ENCODE measurements at places on chromosomes 6 and 20.
A peak's percentile ranks its signal among the peaks of the same experiment; 100 is the strongest.

DNA sequence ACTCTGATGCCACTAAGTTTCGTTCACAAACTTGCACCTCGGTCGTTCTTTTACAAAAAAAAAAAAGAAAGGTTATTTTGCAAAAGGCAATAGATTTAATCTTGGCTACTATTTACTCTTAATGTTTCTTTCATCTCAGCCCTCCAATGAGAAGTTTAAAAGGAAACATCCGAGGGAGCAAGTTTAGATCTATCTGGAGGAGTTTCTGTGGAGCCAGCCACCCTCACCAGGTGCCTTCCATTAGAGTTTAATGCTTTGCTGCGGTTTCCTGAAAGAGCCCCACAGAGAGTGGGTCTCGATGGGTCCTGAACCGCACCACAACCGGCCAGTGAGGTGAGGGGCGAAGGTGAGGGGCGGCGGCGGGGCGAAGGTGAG, 632 bp downstream of the PRKN start:
- no peak for DNase-seq

- no peak for DNase-seq
These were observed 192.3 kb downstream of the UTRN start for GRCh38 chr6:144477396-144477795.

GRCh38 chr6:79313254-79313653, 78.8 kb upstream of the HMGN3 start:
- no peak for DNase-seq

GRCh38 chr20:23193801-23194384, 107.8 kb upstream of the CD93 start:
- DNase-seq, result no peak

DNA sequence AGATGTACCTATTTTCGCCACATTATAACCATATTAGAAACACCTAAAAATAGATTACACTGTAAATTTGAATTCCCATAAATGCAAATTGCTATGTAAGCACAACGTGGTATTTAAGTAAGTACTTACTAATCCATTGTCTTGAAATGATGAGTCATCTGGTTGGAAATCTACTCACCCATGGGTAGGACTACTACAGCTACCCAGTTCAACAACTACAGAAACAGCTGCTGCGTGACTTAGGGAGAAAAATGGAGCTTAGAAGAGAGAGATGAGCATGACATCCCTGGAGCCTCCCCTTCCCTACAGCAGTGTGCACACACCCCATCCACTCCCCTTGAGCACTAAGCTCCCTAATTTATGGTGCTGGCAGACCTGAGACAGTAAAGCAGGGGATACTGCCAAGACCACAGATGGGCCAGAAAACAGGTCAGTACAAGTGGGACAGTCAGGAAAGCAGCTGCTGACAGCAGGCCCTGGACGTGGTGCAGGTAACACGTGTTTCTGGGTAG, 26.9 kb downstream of the RRAGD start:
- DNase-seq, result no peak

GRCh38 chr6:36735110-36736071, 37.8 kb downstream of the RAB44 start:
- peak; percentile 93 for DNase-seq

DNA sequence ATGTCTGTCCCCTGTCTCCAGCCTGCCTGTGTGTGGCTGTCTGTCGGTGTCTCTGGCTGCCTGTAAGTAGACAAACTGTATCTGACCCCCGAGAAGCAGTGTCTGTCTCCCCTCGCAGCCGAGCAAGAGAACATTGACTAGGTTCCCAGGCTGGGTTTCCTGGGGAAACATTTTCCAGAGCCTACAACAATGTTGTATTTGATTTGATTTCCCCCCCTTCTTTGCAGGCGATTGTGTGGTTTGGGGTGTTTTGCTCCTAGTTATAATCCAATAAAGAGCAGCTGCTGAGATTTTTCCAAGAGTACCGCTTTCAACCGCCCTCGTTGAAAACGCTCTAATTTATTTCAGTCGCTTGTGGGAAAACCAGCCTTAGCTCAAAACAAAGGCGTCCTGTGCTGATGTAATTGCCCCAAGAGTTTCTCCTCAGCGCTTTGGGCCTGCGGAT, 92.6 kb downstream of the CDC5L start:
- no peak for DNase-seq

DNA sequence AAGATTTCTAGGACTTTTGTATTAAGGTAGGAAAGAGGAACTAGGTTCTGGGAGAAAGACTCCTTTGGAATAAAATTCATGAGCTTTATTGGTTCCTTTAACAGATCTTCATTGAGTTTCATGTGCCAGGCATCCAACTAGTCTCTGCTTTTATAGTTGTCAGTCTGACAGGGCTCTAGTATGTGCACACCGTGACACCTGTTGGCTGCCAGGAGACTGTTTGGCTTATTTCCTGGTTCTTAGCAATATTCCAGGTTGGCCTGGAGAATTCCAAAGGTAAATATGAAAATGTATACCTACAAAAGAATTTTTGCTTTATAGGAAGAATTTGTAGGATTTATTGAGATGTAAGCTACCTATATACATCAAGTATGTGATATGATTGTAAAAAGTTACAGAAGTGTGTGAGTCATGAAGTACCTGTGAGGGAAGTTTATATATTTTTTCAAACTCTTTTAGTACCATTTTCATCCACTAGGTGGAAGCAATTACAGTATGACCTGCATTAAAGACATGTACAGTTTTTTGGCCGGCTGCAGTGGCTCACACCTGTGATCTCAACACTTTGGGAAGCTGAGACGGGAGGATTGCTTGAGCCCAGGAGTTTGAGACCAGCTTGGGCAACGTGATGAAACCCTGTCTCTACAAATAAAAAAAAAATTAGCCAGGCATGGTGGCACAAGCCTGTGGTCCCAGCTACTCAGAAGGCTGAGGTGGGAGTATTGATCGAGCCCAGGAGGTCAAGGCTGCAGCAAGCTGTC, 35.2 kb downstream of the NDUFAF5 start:
- DNase-seq, result no peak

DNA sequence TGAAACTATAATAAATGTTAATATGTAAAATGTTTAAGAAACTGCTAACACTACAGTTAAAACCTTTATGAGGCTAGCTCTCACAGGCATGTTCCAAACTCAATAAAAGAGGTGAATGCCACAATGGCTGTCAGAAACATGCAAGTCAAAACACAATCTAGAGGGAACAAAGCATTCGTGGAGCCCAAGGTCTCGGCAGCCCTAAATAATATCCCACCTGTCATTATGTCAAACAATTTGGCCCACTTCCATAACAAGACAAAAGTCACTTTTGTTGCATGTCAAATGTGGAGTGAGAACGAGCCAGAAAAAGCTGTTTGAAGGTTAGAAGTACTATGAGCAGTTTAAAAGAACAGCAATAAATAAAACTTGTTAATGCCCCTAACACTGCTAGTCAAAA, 181.9 kb downstream of the GMDS start:
- DNase-seq, result no peak

- DNase-seq, result no peak
These were observed 25.0 kb downstream of the HEBP2 start for GRCh38 chr6:138428944-138429598.

DNA sequence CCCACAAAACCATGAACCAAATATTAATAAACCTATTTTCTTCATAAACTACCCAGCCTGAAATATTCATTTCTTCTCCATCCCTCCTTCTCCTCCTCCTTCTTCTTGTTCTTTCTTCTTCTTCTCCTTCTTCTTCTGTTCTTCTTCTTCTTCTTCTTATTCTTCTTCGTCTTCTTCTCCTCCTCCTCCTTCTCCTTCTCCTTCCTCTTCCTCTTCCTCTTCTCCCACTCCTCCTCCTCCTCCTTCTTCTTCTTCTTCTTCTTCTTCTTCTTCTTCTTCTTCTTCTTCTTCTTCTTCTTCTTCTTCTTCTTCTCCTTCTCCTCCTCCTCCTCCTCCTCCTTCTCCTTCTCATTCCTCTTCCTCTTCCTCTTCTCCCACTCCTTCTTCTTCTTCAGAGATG, 5.0 kb upstream of the TMEM74B start:
- no peak for DNase-seq

DNA sequence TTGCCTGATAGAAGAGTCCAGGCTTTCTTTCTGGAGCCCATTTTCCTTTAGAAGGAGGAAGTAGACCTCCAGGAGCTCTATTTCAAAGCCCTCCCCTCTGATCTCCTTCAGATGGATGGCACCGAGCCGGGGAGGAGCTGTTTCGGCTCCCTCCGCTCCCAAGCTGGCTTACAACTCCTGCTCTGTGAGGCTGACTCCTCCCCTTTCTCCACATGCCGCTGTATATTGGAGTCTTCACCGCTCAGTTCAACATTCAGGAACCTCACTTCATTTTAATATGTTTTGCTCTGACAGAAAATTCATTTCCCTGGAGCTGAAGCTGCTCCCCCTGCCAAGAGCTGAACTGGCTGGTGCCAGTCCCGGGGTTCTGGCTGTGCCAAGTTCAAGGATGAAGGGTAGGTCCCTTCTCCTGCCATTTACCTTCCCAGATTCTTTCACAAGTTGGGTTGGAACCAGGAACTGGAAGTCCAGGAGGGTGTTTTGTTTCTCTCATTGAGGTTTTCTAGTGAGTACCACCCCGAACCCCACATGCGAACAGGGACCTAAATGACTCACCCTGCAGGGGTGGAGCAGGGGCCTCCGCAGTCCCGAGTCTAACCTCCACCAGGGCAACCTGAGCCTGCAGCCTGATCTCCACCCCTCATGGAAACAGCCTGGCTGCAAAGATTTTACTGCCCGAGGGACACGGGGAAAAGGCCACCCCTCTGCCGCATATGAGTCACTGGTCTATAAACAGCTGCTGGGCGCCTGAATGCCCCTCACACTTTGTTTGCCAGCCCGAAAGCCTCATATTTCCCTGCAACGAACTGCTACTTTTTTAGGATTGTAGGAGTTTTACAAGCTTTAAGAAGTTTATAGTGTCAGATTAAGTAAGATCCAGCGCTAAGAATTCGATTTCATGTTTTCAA, 68.6 kb upstream of the FOXA2 start:
- DNase-seq, result no peak

- DNase-seq, result no peak
These were observed 14.3 kb downstream of the B4GALT5 start for GRCh38 chr20:49699200-49699992.

- peak; percentile 82 for DNase-seq
These were observed 70.2 kb upstream of the TBC1D7 start for GRCh38 chr6:13398421-13398994.

DNA sequence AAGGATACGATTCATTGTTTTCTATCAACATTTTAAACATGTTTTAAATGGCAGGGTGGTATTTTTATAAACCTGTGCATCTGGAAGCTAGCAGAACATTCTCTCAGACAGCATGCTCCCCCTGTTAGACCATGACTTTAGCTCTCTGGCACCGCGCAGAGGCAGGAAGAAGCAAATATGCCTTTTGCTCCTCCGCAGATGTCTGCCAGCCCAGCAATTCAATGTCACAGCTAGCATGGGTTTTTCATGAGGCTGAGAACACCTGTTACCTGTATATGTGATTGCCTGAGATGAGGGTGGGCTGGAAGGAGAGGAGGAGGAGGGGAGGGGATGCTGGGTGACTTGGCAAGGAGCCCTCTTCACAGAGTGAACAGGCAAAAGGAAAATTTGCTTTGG, 6.7 kb downstream of the MTCH1 start:
- no peak for DNase-seq

GRCh38 chr6:10429638-10430427, 15.0 kb upstream of the TFAP2A start:
- DNase-seq, result no peak

DNA sequence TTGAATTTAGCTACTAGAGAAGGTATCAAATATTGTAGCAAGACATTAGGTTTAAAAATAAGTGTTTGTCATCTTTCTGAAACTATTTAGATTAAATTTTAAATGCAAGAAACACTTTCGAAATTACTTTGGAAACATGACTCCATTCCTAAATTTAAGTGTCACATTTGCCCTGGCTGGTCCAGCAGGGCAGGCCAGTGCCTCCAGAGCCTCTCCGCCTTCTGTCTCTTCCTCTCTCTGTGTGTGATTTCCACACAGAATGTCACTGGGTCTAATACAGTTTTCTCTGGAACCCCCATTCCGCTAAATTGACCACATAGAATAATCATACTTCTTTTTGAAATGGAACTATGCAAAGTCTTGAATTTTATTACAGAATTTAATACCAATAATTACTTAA, 111.5 kb downstream of the SOBP start:
- DNase-seq, result no peak

GRCh38 chr20:16945619-16946018, 197.5 kb downstream of the OTOR start:
- no peak for DNase-seq

DNA sequence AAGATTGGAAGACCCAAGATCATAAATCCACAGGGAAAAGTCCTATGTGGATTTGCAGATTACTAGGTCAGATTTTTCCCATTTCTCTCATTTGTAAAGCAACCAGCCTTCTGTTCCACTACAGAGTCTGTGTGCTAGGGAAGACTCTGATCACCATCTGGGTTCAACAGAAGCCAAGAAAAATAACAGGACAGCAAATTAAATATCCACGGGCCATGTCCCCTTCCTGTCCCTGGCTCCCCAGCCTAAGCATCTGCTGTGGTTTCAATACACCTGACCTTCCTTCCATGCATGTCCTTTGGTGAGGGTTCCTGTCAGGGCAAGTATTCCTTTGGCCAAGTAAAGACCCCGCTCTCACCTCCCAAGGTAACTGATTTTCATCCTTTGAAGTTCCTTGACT, 558.8 kb downstream of the KIF16B start:
- DNase-seq, result no peak

- no peak for DNase-seq
These were observed 1.4 kb downstream of the TFEB start for GRCh38 chr6:41733707-41734665.

DNA sequence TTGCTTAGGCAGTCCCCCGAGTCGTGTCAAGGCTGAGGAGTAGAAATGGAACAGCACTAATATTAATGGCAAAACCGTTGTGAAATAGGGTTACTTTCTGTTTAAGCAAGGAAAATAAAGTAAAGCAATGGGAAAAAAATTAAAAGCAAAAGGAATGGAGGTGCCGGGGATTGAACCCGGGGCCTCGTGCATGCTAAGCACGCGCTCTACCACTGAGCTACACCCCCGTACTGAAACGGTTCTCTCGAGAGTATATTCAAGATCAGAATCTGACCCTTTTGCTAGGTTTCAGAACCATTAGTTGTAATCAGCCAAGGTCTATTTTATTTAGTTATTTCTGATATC, 85.5 kb downstream of the TRIM27 start:
- no peak for DNase-seq

- no peak for DNase-seq
These were observed 120.7 kb downstream of the EDN3 start for GRCh38 chr20:59421089-59421488.

- peak; percentile 55 for DNase-seq
These were observed 45.8 kb downstream of the GINS1 start for GRCh38 chr20:25453035-25453810.

DNA sequence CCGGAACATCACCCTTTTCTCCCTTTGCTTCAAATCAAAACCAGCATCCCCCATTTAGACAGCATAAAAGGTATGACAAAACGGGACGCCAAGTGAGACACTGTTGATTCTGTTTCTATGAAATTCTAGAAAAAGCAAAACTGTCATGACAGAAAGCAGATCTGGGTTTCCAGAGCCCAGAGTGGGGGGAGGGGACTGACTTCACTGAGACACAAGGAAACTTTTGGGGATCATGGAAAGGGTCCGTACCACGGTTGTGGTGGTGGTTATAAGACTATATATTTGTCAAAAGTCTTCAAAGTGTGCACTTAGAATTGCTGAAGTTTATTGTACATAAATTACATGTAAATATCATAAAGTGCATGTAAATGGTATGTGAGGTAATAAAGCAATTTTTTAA, 82.6 kb downstream of the SLC22A3 start:
- DNase-seq, result no peak
